ENCODE measurements at places on chromosomes 2 and 18. TPM values are rescaled to one million over a fixed set of nuclear protein-coding genes. Genes with fewer than 3 reads are reported as not detected.

NIF3L1 gene
- 18.9 TPM for total RNA-seq

VIL1 gene
- 0.10 TPM for total RNA-seq

TCF4 gene
- total RNA-seq, result 356 TPM

KCTD1 gene
- total RNA-seq, result 14.6 TPM

GPR35 gene
- 0.99 TPM for total RNA-seq

SFTPB gene
- total RNA-seq, result not detected

PLEKHH2 gene
- total RNA-seq, result 39.3 TPM

DCC gene
- 2.0 TPM for total RNA-seq

MOGAT1 gene
- total RNA-seq, result 2.5 TPM

SPATA3 gene
- total RNA-seq, result not detected

ADCYAP1 gene
- total RNA-seq, result 3.4 TPM

CNTNAP5 gene
- total RNA-seq, result 0.10 TPM

CFAP65 gene
- not detected for total RNA-seq

CD8A gene
- total RNA-seq, result not detected

CCDC85A gene
- total RNA-seq, result 3.6 TPM

GTF2A1L gene
- 1.5 TPM for total RNA-seq

FBXO41 gene
- 0.79 TPM for total RNA-seq

DAPL1 gene
- total RNA-seq, result 41.6 TPM

Data from skin of body (tissue), 3 donors.